ENCODE measurements at places on chromosomes 5 and 9.

- no peak for DNase-seq
Measured at GRCh38 chr5:172453986-172454357, 353 bp downstream of the SH3PXD2B start.

DNA sequence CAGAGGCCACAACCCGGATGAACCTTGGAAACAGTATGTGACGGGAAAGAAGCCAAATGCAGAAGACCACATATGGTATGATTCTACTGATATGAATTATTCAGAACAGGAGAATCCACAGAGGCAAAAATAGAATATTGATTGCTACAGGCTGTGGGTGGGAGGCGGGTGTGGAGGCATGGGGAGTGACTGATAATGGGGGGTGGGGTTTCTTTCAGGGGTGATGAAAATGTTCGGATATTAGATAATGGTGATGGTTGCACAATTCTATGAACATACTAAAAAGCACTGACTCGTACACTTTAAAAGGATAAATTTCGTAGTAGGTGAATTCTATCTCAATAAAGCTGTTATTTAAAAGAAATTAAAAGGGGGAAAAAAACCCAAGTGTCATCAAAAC, 10.7 kb downstream of the IL4 start:
- no peak for DNase-seq

- DNase-seq: no peak
Measured at GRCh38 chr5:175797521-175798038, 73.8 kb upstream of the CPLX2 start.

DNA sequence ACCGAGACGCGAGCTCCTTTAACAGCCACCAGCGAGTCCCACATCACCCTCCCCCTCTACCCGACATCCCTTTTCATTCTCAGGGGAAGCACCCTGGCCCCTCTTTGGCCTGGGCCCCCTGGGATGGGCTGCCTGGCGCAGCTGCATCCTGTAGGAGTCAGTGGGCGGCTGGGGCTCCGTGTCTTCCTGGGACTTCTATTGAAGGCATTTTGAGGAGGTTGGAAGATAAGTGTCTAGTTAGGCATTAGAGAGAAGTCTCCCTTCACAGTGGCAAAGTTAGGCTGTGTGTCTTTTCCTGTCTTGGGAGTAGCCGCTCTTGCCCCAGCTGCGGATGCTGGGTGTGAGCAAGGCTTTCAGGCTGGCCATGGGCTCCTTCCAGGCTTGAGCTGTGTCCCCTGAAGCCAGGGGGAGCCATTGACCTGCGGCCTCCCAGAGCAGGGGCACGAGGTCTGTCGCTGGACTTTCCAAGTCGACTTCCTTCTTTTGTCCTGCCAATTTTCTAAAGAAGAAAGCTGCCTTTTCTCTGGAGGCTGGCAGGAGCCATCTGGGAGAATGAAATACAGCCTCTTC, 18.6 kb upstream of the NKD2 start:
- DNase-seq: no peak

DNA sequence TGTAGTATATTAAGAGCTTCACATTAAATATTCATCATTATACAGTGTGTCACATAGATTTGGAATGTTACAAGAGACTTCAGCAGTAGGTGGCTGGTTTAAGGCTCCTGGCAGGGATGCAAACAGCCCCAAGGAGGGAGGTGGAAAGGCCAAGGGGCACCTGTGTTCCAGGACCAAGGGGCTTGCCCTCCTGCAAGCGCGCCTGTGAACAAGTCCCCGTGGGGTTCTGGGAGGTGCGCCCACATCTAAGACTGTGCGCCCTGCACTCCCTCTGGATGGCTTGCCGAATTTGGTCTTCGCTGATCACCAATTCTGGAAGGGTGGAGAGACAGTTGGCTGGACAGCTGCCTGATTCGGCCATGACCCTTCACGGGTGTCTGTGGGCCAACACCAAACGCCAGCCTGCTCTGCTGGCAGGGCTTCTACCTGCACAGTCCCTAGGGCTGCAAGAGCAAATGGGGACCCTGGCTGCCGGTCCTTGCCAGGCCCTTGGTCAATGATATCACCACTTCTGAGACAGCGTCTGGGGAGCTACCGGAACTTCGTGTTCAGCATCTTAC, 12.1 kb upstream of the SLC25A51 start:
- no peak for DNase-seq

GRCh38 chr9:96299823-96300222, 2.2 kb downstream of the HSD17B3 start:
- no peak for DNase-seq

GRCh38 chr5:115351356-115352195, 55.1 kb upstream of the CCDC112 start:
- DNase-seq: no peak

DNA sequence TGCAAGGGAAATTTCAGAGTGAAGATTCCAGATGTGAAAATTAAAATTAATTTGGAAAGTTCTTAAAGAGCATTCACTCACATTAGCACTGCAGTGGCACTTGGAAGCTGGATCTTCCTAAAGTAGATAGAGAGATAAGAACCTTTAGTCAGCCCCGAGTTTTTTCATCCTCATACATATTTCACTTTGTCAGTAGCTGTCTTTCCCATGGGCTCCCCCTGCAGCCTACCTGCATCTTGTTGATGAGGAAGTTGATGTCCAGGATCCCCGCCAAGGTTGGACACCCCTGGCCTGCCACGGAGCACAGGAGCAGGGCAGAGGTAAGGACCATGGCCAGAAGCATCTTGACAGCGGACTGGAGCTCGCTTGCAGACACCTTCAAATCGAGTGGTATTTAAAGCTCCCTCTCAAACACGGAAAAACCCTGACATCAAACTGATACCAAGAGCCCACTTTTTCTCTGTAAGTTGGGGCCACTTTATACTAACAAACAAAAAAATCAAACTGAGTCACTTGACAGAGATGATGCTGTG, at the start of gene IL9:
Gene IL9 (minus strand): TSS at position 368 of the 533 bp plus-strand sequence. CDS start 25 bp downstream, at position 343.
- DNase-seq: no peak

- DNase-seq: peak; percentile 83
Measured at GRCh38 chr5:179836225-179837019, 15.7 kb downstream of the SQSTM1 start.

GRCh38 chr9:72622186-72622585, 100.8 kb downstream of the TMC1 start:
- no peak for DNase-seq

GRCh38 chr9:129716091-129716490, 36.8 kb downstream of the PTGES start:
- DNase-seq: no peak

- no peak for DNase-seq
Measured at GRCh38 chr9:134996591-134997530, 79.1 kb upstream of the FCN1 start.

GRCh38 chr9:84107081-84107480, 126.5 kb downstream of the RMI1 start:
- no peak for DNase-seq

DNA sequence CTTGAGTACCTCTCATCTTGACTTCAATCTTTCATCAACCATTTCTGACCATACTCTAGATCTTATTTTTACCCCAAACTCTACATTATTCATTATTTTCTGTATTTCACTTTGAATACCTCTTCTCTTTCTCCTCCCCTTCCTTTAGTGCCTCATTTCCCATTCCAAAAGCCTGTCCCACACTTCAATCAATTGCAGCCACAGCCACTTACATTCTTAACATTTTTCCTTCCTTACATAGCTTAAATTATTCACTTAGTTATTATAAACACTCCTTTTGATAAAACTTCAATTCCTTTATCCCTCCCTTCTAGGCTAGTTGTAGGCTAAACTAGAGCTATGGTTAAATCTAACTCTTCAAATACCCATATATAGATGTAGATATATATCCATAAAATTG, 344.0 kb downstream of the PRR16 start:
- DNase-seq: no peak

- DNase-seq: no peak
Measured at GRCh38 chr5:149018909-149019443, 43.9 kb downstream of the SH3TC2 start.

GRCh38 chr9:7823651-7824050, 24.1 kb upstream of the DMAC1 start:
- no peak for DNase-seq

DNA sequence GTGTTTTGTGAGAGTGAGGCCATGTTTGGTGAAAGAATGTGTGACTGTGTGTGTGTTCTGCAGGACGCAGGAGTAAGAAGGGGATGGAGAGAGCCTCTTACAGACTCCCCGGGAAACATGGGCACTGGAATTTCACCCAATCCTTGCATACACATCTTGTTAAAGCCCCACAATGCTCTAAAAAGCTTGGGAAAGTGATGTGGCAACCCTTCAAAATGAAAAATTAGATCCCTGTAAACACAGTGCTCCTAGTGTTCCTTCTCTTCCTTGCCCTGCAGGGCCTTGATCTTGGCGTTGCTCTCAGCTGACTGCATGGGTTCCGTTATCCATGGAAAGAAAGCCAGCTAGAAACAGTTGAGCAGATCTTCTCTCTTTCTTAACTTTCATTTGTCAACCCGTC, 701.7 kb downstream of the SEMA5A start:
- DNase-seq: no peak

DNA sequence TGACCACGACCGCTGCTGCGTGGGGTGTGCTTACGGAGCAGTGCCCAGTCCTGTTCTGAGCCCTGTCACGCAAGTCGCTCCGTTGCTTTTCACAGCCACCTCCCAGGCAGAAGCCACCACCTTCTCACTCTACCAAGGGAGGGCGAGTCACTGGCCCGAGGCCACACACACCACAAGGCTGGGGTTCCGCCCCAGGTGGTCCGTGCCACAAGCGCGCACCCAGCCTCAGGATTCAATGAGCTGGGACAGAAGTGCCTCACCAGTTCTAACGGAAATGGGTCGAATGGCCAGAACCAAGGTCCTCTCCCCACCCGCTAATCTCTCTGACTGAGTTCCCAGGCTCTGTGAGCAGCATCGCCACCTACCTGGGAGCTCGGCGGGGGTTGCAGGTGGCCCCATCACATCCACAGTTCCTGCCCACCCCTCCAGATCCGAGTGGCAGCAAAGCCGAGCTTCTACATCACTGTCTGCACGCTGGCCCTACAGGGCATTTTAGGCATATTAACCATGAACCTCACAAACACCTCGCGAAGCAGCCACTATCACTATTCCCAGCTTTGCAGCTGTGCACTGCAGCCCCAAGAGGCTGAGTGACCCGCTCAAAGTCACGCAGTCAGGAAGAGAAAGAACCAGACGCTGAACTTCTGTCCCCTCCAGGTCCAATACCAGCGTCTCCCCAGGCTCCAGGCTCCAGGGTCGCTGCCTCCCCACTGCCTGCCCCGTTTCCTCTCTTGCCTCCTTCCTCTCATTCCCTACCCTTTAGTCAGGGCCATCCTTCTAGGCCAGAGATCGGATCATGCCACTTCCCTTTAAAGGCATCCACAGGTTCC, 92.1 kb upstream of the PHYKPL start:
- no peak for DNase-seq

DNA sequence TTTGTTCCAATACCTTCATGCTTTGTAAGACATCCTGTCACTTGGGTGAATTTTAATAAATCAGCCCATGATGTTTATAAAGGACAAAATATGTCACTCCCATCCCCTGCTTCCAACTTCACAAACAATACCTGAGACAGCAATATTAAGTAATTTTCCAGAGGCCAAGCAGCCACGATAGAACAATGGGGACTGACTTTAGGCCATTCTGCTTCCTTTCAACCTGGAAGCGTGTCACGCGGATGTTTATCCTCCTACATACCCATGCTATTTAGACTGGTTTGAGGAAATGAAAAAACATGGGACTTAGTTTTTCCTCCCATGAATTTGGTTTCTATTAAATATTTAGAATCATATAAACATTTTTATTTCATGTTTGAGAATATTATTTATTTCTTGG, 82.9 kb downstream of the GRAMD2B start:
- no peak for DNase-seq

- no peak for DNase-seq
Measured at GRCh38 chr9:89461265-89461664, 36.6 kb downstream of the SEMA4D start.

DNA sequence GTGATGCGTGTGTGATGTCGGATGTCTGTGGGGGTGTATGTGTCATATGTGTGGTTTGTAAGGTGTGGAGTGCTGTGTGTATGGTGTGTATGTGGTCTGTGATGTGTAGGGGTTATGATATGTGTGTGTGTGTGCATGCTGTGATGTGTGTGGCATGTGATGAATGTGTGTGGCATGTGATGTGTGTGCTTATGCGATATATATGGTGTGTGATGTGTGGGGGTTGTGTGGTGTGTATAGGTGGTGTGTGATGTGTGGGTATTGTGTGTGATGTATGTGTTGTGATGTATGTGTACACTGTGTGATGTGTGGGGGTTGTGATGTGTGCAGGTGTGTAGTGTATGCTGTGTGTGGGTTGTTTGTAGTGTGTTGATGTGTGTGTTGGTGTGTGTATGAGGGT, 9.2 kb upstream of the CRB2 start:
- DNase-seq: no peak

GRCh38 chr9:109512170-109512756, 14.2 kb upstream of the PTPN3 start:
- DNase-seq: no peak

- no peak for DNase-seq
Measured at GRCh38 chr9:105218673-105219072, 25.8 kb upstream of the SLC44A1 start.

GRCh38 chr9:90972057-90972456, 170.4 kb downstream of the SYK start:
- no peak for DNase-seq

DNA sequence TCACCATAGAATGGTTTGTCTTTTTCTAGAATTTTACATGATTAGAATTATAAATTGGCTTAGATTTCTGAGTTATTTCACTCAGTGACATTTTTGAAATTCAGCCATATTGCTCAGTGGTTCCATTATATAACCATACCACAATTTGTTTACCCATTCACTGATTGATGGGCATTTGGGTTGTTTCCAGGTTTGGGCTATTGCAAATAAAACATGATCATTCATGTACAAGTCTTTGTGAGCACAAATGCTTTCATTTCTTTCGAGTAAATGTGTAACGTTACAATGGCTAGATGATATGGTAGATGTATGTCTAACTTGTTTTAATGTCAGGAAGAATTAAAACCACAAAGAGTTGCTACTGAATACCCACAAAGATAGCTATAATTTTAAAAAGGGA, 279.9 kb upstream of the TARS1 start:
- no peak for DNase-seq

DNA sequence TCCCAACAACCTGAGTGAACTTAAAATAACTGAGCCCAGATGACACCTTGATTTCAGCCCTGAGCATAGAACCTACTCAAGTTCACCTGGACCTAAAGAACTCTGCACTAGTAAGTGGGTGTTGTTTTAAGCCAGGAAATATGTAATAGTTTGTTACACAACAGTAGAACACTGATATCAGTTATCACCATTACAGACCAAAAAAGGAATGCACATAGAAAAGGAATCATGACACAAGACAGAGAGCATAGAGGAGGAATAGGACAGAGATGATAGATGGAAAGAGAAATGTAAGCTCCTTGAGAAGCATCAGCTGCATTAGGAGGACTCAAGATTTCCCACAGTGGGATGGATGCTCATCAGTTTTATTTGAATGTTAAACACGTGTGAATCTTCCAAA, 1096.9 kb upstream of the SEMA6A start:
- DNase-seq: no peak

DNA sequence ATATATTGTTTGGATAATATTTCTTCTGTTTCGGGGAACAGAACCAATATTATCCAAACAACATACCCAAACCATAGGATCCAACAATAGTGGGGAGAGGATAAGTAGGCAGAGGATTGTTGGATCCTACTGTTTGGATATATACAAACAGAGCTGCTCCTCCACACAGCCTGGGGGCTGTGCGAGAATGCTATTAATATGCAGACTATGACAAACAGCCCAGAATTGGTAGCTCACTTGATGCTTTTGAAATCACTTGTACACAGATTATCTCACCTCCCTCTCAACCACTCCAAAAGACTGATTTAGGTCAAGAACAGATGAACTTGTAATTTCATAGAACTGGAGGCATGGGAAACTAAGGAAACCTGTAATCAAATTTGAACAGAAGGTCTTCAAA, 24.4 kb upstream of the MLANA start:
- DNase-seq: no peak
